Activated CD8-positive, alpha-beta memory T cell treated with anti-CD3 and anti-CD28 coated beads, Interleukin-2, amount 10 ng/mL, durations not matched to agents 7 days and 5 days (primary cell): ENCODE measurements at places on chromosomes 3 and 15.
A peak's percentile ranks its signal among the peaks of the same experiment; 100 is the strongest.

- no peak for DNase-seq
Observed at GRCh38 chr3:11558002-11558401, 85.7 kb downstream of the VGLL4 start.

- peak; percentile 64 for DNase-seq
Observed at GRCh38 chr3:114318295-114318694, 24.5 kb downstream of the TIGIT start.

GRCh38 chr3:110956081-110956480 lies 115.5 kb upstream of the NECTIN3 start:
- DNase-seq = no peak

GRCh38 chr3:61922118-61922517 lies 360.7 kb downstream of the PTPRG start:
- no peak for DNase-seq

DNA sequence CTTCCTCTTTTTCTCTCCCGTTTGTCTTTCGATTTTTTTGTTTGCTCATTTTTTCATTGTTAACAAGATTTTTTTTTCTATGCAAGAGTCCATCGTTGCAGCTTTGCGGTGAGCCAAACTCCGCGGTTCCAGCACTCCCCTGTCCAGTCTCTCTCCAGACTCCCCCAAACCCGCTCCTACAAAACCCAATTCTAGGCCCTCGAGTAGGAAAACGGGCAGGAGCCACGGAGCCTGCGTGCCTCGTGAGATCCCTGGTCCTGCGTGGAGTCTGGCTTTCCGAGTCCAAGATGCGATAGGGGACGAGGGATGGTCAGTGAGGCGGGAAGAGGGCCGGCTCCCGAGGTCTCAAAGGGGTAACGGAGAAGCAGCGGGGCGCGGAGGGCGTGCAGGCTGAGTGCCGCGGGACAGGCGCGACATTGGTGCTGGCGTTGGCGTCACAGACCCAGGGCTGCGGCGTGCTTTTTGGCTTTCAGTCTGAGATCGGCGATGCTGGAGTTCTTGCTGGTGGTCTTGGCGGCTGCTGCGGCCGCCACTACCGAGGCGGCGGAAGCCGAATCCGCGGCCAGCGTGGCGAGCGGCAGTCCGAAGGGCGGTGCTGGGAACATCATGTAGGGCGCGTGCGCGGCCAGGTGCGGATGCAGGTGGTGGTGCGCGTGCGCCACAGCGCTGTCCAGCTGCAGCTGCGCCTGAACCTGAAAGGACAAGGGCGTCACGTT lies 8.5 kb downstream of the SHOX2 start:
- DNase-seq = peak; percentile 84

GRCh38 chr15:35980719-35981118 lies 434.8 kb upstream of the DPH6 start:
- no peak for DNase-seq

GRCh38 chr3:53187430-53187829 lies 26.4 kb downstream of the PRKCD start:
- no peak for DNase-seq

DNA sequence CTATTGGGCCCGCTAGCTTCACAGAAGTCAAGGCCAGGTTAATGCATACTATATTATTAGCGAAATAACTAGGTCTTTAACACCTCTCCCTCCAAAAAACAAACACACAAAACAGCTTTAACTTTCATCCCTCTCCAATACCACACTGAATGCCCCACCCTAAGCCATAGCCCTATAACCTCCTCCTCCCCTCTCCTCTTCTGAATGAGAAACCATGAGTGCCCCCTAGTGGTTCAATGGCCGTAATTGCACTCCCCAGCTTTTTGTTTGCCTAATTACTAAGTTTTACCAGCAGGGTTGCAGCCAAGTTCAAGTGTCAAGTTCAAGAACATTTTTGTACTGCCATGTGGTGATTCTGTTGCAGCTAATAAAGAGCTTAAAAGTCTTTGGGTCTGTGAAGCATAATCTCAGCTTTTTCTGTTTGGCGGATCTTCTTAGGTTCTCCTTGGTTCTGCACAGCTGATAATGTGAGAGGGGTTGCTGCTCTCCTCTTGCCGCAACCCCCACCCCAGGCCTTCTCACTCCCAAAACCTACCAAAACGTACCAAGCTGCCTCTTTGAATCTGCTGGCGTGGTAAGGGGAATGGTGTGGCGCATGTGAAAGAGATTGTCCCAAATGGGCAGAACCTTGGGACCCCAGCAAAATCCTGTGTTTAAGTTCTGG lies 57.9 kb downstream of the RPL22L1 start:
- peak; percentile 77 for DNase-seq

- no peak for DNase-seq
Observed at GRCh38 chr3:159265705-159266104, 463.9 kb downstream of the MFSD1 start.

GRCh38 chr15:39948817-39949216 lies 14.9 kb downstream of the EIF2AK4 start:
- no peak for DNase-seq

DNA sequence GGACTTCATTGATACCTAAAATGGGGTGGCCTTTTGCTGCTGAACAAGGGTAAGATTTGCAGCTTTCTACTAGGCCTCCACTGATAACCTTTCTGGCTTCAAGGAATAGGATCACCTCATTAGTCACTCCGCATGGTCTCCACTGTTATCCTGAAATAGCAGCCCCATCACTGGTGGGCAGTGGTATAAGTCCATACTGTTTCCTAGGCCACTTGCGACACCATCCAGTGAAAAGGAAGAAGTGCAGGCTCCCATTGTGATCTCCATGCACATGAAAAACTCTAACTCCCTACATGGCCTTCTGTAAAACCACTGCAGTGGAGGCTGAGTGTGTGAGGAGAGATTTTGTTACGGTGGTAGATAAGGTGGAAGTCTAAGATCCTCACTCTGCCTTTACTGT lies 1455.9 kb downstream of the SI start:
- no peak for DNase-seq

- DNase-seq = no peak
Observed at GRCh38 chr3:11549580-11550140, 94.1 kb downstream of the VGLL4 start.

GRCh38 chr15:45473068-45473467 lies 49.5 kb downstream of the SLC30A4 start:
- no peak for DNase-seq

- no peak for DNase-seq
Observed at GRCh38 chr15:65092911-65093792, 16.6 kb downstream of the KBTBD13 start.

GRCh38 chr3:158152186-158152585 lies 42.3 kb downstream of the RSRC1 start:
- peak; percentile 47 for DNase-seq

DNA sequence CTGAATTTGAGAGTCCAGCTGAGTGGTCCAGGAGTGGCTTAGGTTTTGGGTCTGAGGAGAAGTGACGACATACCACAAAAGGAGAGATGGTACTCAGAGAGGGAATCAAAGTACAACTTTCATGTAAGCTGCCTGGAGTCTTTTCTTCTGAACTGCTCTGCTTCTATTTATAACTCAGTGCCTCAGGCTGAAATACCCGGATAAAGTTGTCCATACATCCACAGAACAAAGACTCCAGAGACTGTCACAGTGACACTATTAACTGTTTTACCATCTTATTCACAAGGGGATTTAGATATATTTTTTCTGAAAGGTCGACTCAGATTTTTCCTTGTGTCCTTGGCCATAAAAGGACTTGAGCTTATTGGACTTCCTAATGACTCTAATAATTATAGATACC lies 264.3 kb upstream of the DNAJC19 start:
- DNase-seq = no peak

DNA sequence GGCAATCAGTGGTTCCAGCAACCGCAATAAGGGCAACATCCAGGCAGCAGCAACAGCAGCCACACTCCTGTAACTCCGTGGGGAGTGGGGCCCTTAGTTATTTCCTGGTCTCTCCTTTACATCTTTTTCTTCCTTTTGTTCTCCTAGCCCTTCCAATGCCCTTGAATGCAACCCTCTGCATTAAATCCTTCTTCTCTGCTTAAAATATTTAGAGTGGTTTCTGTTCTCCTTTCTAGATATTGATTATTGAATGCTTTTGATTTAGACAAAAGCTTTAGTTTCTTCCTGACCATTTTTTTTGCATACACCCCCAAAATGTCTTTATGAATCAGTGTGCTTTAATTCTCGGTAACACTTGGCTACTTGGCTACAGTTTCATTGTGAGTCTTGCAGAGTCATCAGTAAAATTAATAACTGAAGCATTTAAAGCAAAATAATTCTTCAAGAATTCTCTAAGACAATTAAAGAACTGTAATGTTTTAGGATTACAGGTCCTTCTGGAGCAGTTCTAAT lies 586.1 kb downstream of the MECOM start:
- DNase-seq = no peak

- no peak for DNase-seq
Observed at GRCh38 chr3:9314796-9315195, 48.1 kb upstream of the THUMPD3 start.

- no peak for DNase-seq
Observed at GRCh38 chr3:52998771-52999513, 46.9 kb downstream of the SFMBT1 start.

DNA sequence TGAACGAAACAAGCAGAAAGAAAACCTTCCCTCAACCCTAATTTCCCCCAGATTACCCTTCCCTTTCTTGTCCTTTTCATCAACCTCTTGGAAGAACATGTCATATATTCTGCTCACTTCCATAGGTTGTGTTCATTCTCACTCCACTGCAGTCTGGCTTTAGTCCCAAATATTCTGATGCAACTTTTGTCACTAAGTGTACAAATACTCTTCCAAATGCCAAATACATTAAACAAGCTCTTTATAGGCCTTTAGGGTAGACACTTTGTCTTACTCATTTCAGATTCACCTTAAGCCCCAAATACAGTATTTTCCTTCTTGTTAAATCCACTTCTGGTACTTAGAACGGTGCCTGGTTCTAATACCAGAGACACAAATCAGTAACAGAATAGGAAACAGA lies 406.5 kb upstream of the CDIN1 start:
- no peak for DNase-seq

- no peak for DNase-seq
Observed at GRCh38 chr3:45442679-45443253, 54.4 kb downstream of the LARS2 start.

- no peak for DNase-seq
Observed at GRCh38 chr3:105493305-105493892, 126.7 kb downstream of the ALCAM start.

DNA sequence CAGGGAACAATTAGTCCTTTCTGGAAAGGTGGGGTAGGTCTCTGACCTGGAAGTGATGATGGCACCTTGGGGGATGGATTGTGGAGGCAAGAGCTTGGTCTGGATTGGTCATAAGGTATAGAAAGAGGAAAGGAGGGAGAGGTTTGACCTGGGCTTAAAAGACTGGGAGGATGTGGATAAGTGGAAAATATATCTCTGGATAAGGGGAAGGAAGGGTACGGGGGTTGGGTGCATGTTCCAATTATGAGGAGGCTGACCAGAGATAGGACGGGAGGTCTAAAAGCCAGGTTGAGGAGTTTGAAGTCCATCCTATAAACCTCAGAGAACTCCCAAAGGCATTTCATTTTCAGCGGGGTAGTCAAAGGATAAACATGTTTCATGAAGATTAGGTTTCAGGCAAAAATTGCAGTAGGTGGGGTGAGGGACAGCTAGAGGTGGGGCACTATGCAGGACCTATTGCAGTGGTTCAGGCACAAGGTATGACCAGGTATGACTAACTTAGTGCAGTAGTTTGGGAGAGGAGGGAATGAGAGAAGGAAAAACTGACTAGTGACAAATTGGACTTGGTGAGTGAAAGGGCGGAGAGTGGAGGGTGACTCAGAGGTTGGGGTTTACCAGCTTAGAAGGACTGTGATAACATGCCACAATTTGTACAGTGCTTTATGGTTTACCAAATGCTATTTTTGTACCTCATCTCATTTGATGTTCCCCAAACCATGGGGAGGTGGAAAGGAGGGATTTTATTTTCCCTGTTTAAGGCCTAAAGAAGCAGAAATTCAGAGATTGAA lies 10.7 kb downstream of the PDE8A start:
- DNase-seq = peak; percentile 51

DNA sequence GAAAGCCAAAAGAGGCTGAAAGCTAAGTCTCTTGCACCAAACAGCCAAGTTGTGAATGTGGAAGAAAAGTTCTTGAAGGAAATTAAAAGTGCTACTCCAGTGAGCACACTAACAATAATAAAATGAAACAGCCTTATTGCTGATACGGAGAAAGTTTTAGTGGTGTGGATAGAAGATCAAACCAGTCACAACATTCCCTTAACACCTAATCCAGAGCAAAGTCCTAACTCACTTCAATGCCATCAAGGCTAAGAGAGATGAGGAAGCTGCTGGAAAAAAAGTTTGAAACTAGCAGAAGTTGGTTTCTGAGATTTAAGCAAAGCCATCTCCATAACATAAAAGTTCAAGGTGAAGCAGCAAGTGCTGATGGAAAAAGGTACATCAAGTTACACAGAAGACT lies 288.8 kb upstream of the RARB start:
- no peak for DNase-seq

- DNase-seq = no peak
Observed at GRCh38 chr3:180049391-180049790, 12.7 kb upstream of the PEX5L start.

GRCh38 chr3:149898771-149899170 lies 71.9 kb downstream of the PFN2 start:
- DNase-seq = no peak

- no peak for DNase-seq
Observed at GRCh38 chr3:162142511-162142910, 645.9 kb downstream of the OTOL1 start.

DNA sequence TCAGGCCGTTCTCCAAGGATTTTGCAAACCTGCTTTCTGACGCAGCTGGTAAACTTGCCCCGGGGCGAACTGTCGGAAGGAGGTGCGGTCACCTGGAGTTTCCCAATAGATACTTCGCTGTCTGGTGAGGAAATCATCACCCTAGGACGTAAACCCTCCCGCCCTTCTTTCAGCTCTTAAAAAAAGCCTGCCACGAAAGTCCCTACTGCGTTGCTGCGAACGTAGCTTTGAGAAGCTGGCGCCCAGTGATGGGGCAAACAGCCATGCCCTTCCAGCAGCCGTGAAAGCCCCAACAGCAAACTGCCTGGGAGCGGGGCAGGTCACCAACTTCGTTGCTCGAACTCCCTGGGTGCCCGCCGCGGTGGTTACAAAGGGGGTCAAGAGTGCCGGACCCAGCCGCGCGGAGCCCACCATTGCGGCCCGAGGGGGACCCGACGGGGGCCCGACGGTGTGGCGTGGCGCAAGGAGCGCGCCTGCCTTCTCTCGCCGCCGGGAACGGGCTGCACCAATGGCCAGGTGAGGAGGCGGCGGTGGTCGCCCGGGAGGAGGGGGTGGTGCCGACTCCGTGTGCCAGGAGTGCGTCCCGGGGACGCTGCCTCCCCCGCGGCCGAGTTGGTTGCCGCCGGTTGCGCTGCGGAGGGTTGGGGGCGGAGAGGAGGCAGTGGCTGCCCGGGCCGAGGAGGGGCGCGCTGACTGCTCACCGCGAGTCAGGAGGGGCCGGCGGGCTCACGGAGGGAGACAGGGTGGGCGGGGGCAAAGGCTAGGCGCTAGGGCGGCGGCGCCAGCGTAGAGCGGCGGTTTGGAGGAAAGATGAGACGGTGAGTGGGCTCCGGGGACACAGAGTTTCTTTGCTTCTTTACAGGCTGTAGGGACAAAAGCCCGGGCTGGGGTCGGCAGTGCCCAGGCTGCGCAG lies at the start of gene PHLDB2:
TSS of gene PHLDB2 (plus strand) at position 205 of the 913 bp plus-strand sequence. CDS start 24,813 bp downstream, outside the sequence.
- DNase-seq = peak; percentile 72
